Thyroid gland (tissue), 4 donors: ENCODE measurements at places on chromosomes 12 and 14.

DNA sequence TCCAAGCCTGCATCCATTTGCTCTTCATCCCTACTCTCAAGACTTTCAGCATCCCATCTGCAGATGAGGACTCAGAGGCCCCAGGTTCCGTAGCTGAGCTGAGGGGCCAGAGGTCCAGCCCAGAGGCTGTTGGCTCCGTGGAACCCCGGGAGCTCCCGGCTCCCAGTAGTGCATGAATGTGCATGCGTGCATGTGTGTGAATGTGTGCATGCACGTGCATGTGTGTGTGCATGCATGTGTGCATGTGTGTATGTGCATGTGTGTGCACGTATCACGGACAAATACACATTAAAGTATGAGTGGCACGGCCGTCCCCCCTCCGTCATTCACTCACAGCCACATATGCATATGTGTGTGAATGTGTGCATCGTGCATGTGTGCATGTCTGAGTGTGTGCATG, 149.9 kb downstream of the KIF26A start:
- DNase-seq, result no peak
- H3K4me1 ChIP-seq, result no peaks in the 10 kb centered on the region
- no peaks in the 10 kb centered on the region for H3K27me3 ChIP-seq
- H3K4me3 ChIP-seq, result no peak overlapping the region
- H3K27ac ChIP-seq, result no peak overlapping the region

GRCh38 chr12:9756170-9756569, 4.5 kb downstream of the CD69 start:
- H3K27me3 ChIP-seq, result no peaks in the 10 kb centered on the region
- H3K36me3 ChIP-seq, result no peaks in the 10 kb centered on the region
- peaks cover 5% of the 10 kb centered on the region for H3K4me1 ChIP-seq
- no peak overlapping the region for H3K27ac ChIP-seq
- no peak for DNase-seq

DNA sequence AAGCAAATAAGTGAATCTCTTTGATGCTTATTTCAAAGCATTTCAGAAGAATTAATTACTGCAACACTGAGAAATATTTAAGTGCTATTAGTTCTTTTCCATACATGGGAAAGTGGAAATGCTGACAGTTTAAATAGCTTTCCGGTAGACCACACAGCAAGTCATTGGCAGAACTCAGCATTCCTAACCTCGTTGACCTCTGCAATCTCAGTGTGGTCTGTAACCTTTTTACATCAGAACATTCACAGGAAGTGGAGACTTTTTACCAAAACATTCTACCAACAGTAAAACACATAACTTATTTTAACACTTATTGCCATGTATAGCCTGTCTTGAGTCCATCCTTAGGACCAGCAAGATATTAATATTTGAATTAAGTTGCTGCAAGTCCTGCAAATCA, 249.5 kb upstream of the DCN start:
- no peak overlapping the region for H3K27ac ChIP-seq
- DNase-seq, result peak; percentile 13
- H3K27me3 ChIP-seq, result no peaks in the 10 kb centered on the region
- no peaks in the 10 kb centered on the region for H3K4me1 ChIP-seq

- no peak overlapping the region for H3K4me3 ChIP-seq
- no peak overlapping the region for H3K27ac ChIP-seq
- no peaks in the 10 kb centered on the region for H3K36me3 ChIP-seq
- no peaks in the 10 kb centered on the region for H3K27me3 ChIP-seq
Observed at GRCh38 chr14:83463500-83464098, 1929.9 kb upstream of the SEL1L start.

GRCh38 chr14:22822571-22823098, 7.1 kb upstream of the MRPL52 start:
- no peak overlapping the region for H3K4me3 ChIP-seq
- no peaks in the 10 kb centered on the region for H3K27me3 ChIP-seq
- peak; percentile 73 for DNase-seq
- peaks cover 44% of the 10 kb centered on the region for H3K4me1 ChIP-seq
- H3K27ac ChIP-seq, result peak overlapping the region; percentile 69

GRCh38 chr12:98439981-98440581, 75.3 kb upstream of the TMPO start:
- no peak for DNase-seq
- H3K27ac ChIP-seq, result no peak overlapping the region
- no peak overlapping the region for H3K4me3 ChIP-seq
- no peaks in the 10 kb centered on the region for H3K27me3 ChIP-seq
- H3K36me3 ChIP-seq, result no peaks in the 10 kb centered on the region
- no peaks in the 10 kb centered on the region for H3K4me1 ChIP-seq

DNA sequence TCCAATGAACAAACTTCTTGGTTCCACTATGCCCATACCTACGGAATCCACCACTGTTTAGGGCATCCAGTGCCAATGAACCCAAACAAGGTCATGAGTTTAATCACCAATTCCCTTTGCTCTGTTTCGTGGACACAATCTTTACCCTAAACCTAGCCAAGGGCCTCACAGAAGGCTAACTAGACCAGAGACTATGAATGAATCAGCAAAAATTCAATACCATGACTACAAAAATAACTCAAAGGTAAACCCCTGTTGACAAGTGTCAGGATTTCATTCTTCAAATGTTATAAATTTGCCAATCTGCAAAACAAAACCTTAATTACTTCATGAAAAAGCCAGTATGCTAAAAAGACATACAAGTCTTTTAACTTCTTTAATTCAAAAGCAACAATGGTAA, 96.7 kb downstream of the CEP128 start:
- no peak overlapping the region for H3K27ac ChIP-seq
- DNase-seq, result no peak
- H3K36me3 ChIP-seq, result no peaks in the 10 kb centered on the region
- no peaks in the 10 kb centered on the region for H3K27me3 ChIP-seq
- H3K4me1 ChIP-seq, result peaks cover 4% of the 10 kb centered on the region

- H3K4me1 ChIP-seq, result peaks cover 22% of the 10 kb centered on the region
- H3K27ac ChIP-seq, result peak overlapping the region; percentile 87
- H3K27me3 ChIP-seq, result no peaks in the 10 kb centered on the region
- peaks cover 41% of the 10 kb centered on the region for H3K36me3 ChIP-seq
- H3K4me3 ChIP-seq, result peak overlapping the region; percentile 52
Observed at GRCh38 chr12:53180931-53181645, 363 bp upstream of the CSAD start.

DNA sequence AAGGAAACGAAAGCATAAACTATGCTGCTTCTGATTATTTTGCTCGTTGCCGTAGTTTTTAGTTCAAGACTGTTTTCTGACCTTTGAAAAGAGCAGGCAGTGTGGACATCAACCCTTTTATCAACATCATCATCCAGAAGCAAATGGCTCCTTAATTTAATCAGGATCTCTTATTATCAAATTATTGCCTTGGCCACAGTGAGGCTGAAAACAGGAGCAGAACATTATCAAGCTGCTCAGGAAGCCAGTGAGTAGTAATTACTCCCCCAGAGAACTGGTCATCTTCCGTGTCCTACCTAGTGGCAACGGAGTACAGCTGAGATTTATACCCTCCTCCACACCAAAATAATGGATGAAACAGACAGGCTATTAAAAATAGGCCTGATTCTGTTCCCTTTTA, 2.2 kb upstream of the DIABLO start:
- no peak overlapping the region for H3K27ac ChIP-seq
- peaks cover 23% of the 10 kb centered on the region for H3K36me3 ChIP-seq
- no peak for DNase-seq
